ENCODE measurements at places on chromosomes 1 and 21. TPM values are rescaled to one million over a fixed set of nuclear protein-coding genes. Genes with fewer than 3 reads are reported as not detected.

ZMYND12 gene
- total RNA-seq, result 1.9 TPM

AP4B1 gene
- total RNA-seq, result 16.6 TPM

RPS8 gene
- total RNA-seq, result 5,166 TPM

PTPRC gene
- total RNA-seq, result 7.3 TPM

STYXL2 gene
- 0.11 TPM for total RNA-seq

ADGRL4 gene
- 3.0 TPM for total RNA-seq

IQGAP3 gene
- 0.12 TPM for total RNA-seq

NDUFS5 gene
- total RNA-seq, result 195 TPM

FLVCR1 gene
- 11.4 TPM for total RNA-seq

ENSA gene
- 145 TPM for total RNA-seq

PRR9 gene
- total RNA-seq, result not detected

HSD11B1 gene
- total RNA-seq, result 98.8 TPM

ADGRL2 gene
- 64.8 TPM for total RNA-seq

ACOT11 gene
- 17.0 TPM for total RNA-seq

LCE2B gene
- total RNA-seq, result not detected

ATPAF1 gene
- 21.9 TPM for total RNA-seq

OPRD1 gene
- not detected for total RNA-seq

ROR1 gene
- total RNA-seq, result 20.3 TPM

CSMD2 gene
- not detected for total RNA-seq

TNFAIP8L2 gene
- 0.48 TPM for total RNA-seq

SELL gene
- total RNA-seq, result 0.36 TPM

S100A14 gene
- 2.1 TPM for total RNA-seq

MARCKSL1 gene
- total RNA-seq, result 495 TPM

FCGR3A gene
- 6.5 TPM for total RNA-seq

COL8A2 gene
- 6.2 TPM for total RNA-seq

OR2M3 gene
- total RNA-seq, result not detected

SPRR2E gene
- 1.2 TPM for total RNA-seq

SPRR1B gene
- total RNA-seq, result not detected

MYCL gene
- total RNA-seq, result 0.24 TPM

GSTM3 gene
- total RNA-seq, result 135 TPM

NHLH1 gene
- 0.20 TPM for total RNA-seq

LRRC47 gene
- 45.2 TPM for total RNA-seq

TMEM125 gene
- total RNA-seq, result 1.3 TPM

GUK1 gene
- 256 TPM for total RNA-seq

CNR2 gene
- not detected for total RNA-seq

FAM177B gene
- total RNA-seq, result not detected

NPHS2 gene
- total RNA-seq, result not detected

CRYAA gene
- not detected for total RNA-seq

RNU1-3 gene
- total RNA-seq, result 7,521 TPM
